LHCN-M2 (cell line): ENCODE measurements at places on chromosomes 6 and 20.
A peak's percentile ranks its signal among the peaks of the same experiment; 100 is the strongest.

GRCh38 chr6:131980791-131981623 lies 29.8 kb upstream of the CCN2 start:
- DNase-seq: no peak

DNA sequence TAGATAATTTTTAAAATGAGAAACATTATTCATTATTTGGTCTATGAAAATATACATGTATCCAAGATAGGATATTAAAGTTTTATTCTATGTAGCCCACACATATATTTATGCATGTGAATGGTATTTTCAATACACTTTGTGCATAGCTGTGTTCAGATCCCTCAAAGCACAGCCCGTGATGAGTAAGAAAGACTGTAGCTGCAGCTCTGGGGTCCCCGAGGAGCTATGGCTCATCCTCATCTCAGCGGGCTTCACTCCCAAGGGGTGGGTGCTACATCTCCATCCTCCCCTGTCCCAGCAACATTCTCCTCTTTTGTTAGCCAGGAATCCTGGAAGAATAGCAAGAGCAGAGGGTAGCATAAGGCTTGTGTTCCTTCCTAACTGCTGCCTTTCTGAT lies 130.8 kb downstream of the SAMD5 start:
- DNase-seq: no peak

- peak; percentile 43 for DNase-seq
These were observed 14.9 kb downstream of the BPIFA1 start for GRCh38 chr20:33250666-33251065.

DNA sequence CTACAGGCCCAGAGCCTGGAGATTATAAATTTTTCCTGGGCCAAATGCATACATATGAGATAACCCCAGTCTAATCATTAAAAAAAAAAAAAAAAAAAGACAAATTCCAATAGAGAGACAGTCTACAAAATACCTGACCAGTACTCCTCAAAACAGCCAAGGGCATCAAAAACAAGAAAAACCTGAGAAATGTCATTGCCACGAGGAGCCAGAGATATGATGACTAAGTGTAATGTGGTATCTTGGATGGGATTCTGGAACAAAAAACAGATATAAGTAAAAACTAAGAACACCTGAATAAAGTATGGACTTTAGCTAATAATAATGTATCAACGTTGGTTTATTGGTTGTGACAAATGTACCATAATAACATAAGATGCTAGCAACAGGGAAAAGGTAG lies 24.9 kb downstream of the UBE2V1 start:
- DNase-seq: no peak

DNA sequence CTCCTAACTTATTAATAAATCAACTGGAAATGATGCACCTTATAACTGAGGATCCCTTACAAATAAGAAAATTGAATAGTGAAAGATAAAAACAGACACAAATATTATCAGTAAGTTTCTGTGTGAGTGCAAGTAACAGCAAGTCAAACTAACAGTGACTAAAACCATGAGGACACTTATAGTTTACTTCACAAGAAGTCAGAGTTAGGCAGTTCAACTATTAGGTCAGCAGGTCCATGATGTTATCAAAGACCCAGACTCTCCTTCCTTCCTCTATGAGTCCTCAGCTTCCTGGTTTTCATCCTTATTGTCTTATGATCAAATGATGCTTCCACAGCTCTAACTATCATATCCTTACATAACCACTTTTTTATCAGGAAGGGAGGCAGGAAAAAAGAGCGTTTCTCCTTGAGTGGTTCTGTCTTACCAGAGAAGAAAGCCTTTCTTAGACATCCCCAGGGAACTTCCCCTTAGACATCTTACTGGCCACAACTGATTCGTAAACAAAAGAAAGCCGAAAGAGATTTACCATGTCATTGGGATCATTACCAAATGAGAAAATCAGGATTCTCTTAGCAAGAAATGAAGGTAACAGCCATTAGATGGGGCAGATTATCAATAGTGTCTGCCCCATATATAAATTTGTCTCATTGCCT lies 114.3 kb upstream of the LRFN2 start:
- DNase-seq: no peak

GRCh38 chr20:58553166-58553696 lies 38.0 kb upstream of the APCDD1L start:
- no peak for DNase-seq
